ENCODE measurements at places on chromosomes 4 and X. TPM values are rescaled to one million over a fixed set of nuclear protein-coding genes. Genes with fewer than 3 reads are reported as not detected.

DNA sequence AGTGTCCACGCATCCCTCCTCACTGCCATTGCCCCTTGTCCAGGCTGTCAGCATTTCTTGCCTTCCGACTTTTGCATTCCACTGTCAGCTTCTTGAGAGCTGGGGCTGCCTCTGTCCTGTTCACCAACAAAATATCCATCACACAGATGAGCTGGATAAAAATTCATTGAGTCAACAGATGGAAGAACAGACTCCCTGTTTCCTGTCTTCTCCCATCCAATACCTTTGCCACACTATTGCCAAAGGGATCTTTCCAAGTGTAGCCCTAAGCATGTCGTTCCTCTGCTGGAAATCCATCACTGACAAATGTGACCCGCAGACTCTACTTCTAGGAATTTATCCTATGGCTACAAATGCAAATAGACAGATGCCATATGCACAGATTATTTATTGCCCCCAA is 78.0 kb upstream of the PJA1 start:
- no peak for DNase-seq

DNA sequence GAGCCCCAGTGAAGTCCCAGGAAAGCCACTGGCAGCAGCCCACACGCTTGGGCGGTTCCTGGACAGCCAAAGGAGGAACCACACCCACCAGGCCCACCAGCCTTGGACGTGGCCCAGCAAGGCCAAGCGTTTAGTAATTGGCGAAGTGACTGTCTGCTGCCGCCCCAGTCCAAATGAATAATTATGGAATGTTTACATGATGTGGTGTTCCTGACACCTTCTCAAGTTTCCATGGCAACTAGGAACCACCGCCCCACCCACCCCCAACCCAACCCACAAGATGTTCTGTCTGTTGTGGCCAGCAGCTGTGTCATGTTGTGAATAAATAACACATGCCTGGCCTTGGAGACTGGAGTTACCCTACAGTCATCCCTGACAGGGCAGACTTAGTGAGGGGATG is 22.3 kb downstream of the APLN start:
- DNase-seq, result no peak

DNA sequence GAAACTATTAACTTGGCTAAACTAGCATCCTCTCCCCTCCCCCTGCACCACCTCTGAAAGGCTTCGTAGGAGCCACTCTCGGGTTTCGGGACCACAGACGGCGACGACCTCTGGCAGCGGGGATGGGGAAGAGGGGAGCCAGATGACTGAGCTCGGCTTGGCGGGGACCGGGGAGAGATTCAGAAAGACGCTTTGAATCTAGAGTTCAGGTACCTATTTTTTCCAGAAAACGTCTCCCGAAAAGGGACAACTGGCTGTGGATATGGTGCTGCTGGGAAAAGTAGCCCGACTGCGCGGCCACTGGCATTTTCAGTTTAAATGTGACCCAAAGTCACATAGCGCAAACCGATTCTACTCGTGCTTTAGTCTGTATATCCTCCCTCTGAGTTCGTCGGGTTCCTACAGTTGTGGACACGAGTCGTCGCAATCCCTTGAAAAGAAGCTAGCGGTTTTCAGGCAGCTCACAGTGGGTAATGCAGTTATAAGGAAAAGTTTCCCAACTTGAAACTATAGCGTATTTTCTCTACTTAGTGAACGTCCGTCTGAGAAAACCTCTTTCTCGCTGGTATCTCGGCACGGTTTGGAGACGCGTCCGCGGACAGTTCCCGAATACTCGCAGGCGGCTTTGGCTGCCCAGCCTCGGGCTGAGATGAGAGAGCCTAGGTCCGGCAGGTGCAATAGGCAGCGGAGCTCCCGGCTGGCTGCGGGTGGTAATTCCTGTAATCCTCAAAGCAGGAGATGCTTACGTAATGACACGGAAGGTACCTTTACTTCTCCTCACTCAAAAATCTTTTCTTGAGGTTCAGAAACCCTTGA is 1.3 kb downstream of the PARM1 start:
- DNase-seq, result no peak

DNA sequence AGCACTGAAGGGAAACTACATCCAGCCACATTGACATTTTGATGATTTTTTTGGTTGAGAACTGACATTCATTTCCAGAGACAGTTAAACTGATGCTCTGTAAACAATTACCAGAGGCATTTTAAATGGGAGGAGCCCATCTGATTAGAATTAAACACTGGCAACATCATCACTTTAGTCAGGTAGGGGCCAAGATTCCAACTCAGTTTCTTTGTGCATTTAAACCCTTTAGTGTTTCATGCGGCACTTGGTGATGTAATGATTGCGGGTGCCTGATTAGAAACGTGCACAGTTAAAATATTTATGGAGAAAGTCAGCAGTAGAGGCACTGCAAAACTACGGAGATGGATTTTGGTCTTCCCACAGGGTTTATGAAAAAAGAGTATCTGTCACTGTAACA is 16.1 kb downstream of the TNIP3 start:
- no peak for DNase-seq

GRCh38 chr4:185357733-185358440 is 37.8 kb downstream of the LRP2BP start:
- no peak for DNase-seq

DNA sequence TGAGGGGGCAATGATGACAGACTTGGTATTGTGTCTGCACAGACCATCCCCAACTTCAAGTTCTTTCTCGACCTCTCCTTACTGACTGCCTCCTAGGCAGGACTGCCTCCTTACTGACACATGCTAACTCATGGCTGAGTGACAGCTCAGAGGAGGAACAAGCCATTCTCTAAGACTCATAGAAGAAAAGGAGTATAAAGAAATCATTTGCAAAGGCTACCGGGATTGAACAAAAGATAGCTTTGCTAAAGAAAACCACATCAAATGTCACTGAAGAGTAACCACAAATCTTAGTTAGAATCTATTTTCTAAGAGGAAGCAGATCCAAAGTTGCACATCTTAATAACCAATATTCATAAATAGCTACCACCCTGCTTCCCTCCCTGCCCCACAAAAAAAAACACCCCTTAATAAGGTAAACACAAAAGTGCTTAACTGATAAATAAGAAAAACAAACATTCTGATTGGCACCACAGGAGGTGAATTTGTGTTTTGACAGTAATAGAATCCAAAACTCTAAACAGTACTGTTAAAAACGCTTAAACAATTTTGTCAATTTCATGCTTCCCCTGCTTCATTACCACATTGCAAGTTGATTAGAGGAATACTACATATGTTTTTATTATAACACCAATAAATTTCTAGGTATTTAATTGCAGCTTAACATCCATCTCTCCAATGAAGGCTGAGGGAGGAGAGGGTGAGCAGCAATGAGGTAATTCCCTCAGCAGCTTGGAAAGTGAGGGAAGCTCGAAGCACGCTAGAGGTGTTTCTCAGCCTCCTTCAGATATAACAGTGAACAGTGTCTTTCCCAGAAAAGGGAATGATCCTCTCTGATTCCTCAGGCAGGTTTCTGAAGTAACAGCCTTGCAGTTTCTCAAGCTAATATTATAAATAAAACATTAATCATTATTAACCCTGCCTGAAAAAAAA is 160.0 kb downstream of the HNRNPD start:
- DNase-seq, result no peak

DNA sequence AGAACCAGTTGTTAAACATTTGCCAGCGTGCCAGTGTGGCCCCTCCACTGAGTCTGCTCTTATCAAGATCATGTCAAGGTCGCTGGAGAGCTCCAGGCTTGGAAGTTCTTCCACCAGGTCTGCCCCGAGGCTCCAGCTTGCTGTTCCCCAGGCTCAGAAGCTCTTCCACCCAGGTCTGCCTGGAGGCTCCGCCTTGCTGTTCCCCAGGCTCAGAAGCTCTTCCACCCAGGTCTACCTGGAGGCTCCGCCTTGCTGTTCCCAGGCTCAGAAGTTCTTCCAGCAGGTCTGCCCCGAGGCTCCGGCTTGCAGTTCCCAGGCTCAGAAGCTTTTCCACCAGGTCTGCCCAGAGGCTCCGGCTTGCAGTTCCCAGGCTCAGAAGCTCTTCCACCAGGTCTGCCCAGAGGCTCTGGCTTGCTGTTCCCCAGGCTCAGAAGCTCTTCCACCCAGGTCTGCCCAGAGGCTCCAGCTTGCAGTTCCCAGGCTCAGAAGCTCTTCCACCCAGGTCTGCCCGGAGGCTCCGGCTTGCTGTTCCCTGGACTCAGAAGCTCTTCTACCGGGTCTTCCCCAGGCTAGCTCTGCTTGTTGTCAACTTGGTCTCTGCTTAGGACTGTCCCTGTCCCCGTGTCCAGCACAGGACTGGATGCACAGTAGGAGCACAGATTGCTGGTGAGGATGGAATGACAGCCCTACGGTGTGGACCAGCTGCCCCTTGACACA is 54.4 kb downstream of the HMX1 start:
- peak; percentile 14 for DNase-seq

Gene GIMD1
- not detected for total RNA-seq

Gene BEX1
- 2.4 TPM for total RNA-seq

Gene RTL9
- not detected for total RNA-seq

GRCh38 chrX:108341947-108342346 is 96.3 kb downstream of the COL4A6 start:
- DNase-seq, result no peak

- DNase-seq, result no peak
Observed at GRCh38 chr4:182201871-182202270, 41.3 kb upstream of the TENM3 start.

DNA sequence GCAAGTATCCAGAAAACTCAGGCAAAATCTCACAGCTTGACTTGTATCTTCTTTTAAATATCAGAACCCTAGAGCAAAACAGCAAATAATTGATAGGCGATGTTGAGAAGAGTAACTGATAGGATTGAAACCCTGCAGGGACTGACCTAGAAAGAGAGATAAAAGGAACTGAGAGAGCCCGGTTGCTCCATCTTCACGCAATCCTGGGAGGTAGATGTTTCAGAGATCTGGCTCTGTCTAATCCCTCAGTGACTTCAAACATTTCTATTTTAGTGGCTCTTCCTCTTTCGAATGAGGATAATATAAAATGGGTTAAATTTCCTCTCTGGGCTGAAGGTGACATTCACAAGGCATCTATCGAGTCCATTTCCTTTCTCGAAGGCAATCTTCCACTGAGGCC is 39.3 kb upstream of the RPL34 start:
- DNase-seq, result no peak

Gene CFP
- 4.3 TPM for total RNA-seq

- no peak for DNase-seq
Observed at GRCh38 chr4:183563874-183564273, 59.0 kb downstream of the ING2 start.
